Stimulated activated CD4-positive, alpha-beta T cell treated with anti-CD3 and anti-CD28 coated beads, Interleukin-1b, Interleukin-23, amount 100 ng/mL, for 24 hours (primary cell): ENCODE measurements at places on chromosomes 6 and 20.

GRCh38 chr20:41467220-41467619 lies 100.6 kb upstream of the EMILIN3 start:
- no peak for DNase-seq

DNA sequence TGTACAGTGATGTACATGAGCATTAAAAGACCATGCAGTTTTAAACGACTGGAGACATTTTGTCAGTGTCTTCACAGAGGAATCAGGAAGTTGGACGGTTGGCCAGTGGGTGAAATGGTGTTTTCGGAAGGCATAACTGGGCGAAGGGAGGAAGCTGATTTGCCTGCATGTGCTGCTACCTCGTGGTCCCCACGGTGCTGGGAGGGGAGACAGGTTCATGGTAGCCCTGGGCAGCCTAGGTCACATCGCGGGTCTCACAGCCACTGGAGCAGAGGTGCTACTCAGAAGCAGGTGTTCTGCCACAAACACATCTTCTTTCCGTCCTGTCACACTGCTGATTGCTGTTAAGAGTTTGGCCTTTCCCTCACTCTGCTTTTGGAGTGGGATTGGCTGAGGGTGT lies 35.2 kb downstream of the HIVEP1 start:
- no peak for DNase-seq

GRCh38 chr20:61948586-61949362 lies 116.9 kb downstream of the TAF4 start:
- DNase-seq: no peak

GRCh38 chr6:124961777-124962638 lies at the start of gene RNF217:
Gene RNF217, plus strand, starts transcription at chr6:124962437. Its CDS starts 108 bp downstream, at chr6:124962545.
- no peak for DNase-seq

DNA sequence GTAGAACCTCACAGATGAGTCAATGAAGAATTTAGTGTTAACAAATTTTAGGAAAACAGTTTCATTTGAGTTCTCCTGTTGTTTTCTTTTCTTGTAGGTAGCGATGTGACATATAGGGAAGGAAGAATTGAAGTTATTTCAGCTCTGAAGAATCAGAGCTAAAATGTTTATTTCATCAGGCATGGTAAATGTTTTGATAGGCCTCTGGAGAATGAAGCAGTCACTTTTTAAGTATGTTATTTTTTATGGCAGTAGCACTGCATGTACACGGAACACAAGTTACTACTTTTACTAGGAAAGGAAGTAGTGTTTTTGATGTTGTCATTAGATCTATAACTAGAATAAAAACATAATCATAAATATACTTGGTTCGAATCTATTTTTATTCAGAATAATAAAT lies 1357.3 kb upstream of the CITED2 start:
- no peak for DNase-seq

GRCh38 chr6:111171577-111172400 lies 84.5 kb downstream of the SLC16A10 start:
- DNase-seq: no peak

GRCh38 chr6:155115893-155116570 lies 120.9 kb downstream of the TIAM2 start:
- DNase-seq: no peak
